Airway epithelial cell (primary cell): ENCODE measurements at places on chromosomes 2 and 18. TPM values are rescaled to one million over a fixed set of nuclear protein-coding genes. Genes with fewer than 3 reads are reported as not detected.

IHH gene
- not detected in 2 replicates for total RNA-seq

LRRC30 gene
- not detected in 2 replicates for total RNA-seq

SNRNP27 gene
- 40.1 and 44.8 TPM in 2 replicates for total RNA-seq

GPR45 gene
- total RNA-seq, result not detected in 2 replicates

CTDSP1 gene
- 52.4 and 72.9 TPM in 2 replicates for total RNA-seq

FAM237A gene
- not detected in 2 replicates for total RNA-seq

RSAD2 gene
- total RNA-seq, result not detected in 2 replicates

HPCAL1 gene
- total RNA-seq, result 37.9 and 40.1 TPM in 2 replicates

PCARE gene
- not detected in 2 replicates for total RNA-seq

FOXI3 gene
- total RNA-seq, result not detected in 2 replicates

DLX1 gene
- not detected in 2 replicates for total RNA-seq

MAP3K19 gene
- not detected in 2 replicates for total RNA-seq

SCYGR4 gene
- not detected in 2 replicates for total RNA-seq

CTNNA2 gene
- total RNA-seq, result not detected in 2 replicates
